Lung microvascular endothelial cell (primary cell): ENCODE measurements at places on chromosomes 7 and 10. TPM values are rescaled to one million over a fixed set of nuclear protein-coding genes. Genes with fewer than 3 reads are reported as not detected.

DNA sequence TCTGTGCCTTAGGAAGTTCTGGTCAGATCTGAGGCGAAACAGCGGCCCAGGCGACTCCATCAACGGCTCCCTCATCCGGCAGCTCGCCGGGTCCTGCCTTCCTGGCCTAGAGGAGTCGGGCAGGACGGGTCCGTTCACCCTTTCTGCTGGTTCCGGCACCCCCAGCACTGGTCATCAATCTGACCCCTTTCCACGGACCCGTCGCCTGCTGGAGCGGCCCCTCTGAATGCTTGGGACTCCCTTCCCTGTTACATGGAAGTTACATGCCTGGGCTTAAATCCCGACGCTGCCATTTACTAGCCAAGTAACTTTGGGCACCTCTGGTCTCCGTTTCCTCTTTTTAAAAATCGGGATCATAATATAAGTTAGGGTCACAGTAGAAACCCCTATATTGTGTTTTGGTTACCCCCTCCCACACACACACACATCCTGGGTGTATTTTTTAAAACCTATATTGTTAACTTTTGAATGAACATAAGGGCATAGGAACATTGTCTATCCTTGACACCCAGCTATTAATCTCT, 607 bp upstream of the GGCT start:
- no peak for DNase-seq

GRCh38 chr10:33492701-33493345, 158.4 kb upstream of the NRP1 start:
- DNase-seq = no peak

DNA sequence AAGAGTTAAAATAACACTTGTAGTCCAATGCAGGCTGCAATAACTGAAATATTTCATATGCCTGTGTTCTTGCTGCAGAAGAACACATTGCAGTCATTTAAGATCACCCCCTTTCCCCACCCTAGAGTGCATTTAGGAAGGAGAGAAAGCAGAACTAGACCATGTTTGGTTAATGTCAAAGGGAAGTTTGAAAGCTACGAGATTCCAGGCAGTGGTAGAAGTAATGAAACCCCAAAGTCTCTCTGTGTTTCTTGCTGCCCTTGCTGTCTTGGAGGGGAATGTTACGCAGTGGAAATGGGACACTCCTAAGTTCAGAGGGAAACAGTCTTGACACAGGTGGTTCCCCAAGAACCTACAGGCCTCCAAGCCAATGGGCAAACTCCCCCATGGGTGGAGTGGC, 242.9 kb downstream of the PTEN start:
- DNase-seq = no peak

OLAH gene
- 0.20 and 0.44 TPM in 2 replicates for total RNA-seq
